ENCODE measurements at places on chromosomes 4 and X. TPM values are rescaled to one million over a fixed set of nuclear protein-coding genes. Genes with fewer than 3 reads are reported as not detected.

DNA sequence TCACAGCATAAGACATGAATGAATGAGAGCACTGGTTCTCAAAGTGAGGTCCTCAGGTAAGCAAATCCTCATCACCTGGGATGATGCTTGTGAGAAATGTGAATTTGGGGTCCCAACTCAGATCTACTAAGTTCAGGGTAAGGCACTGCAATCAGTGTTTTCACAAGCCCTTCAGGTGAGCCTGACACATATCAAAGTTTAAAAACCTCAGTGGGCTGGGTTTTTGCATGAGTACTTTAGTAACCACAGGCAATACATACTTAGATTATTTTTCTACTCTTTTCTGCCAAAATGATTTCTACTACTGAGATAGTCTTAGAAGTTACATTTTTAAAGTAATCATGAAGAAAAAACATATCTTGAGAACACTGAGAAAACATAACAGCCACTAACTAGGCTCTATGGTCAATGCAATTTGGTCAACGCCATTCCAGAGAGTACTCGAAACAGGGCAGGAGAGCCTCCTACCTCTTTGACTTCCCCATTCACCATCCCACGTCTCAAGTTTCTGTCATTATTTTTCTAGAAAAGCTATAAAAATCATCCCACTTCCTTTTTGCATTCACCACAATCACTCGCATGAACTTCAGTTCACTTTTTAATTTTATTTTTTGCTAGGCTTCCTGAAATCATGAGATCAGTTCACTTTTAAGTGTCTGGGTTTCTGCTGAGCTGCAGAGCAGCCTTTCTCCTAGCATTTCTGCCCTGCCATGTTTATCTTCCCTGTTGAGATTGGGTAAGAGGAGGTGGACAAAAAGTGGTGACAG is 73.8 kb downstream of the MFAP3L start:
- no peak for DNase-seq

GRCh38 chrX:103170216-103170615 is 44.7 kb upstream of the BEX4 start:
- no peak for DNase-seq

- no peak for DNase-seq
Measured at GRCh38 chr4:99382745-99383360, 30.3 kb upstream of the ADH1C start.

GRCh38 chr4:41701983-41702382 is 46.5 kb downstream of the PHOX2B start:
- no peak for DNase-seq

GRCh38 chr4:114839986-114840385 is 241.4 kb downstream of the UGT8 start:
- DNase-seq = no peak

DNA sequence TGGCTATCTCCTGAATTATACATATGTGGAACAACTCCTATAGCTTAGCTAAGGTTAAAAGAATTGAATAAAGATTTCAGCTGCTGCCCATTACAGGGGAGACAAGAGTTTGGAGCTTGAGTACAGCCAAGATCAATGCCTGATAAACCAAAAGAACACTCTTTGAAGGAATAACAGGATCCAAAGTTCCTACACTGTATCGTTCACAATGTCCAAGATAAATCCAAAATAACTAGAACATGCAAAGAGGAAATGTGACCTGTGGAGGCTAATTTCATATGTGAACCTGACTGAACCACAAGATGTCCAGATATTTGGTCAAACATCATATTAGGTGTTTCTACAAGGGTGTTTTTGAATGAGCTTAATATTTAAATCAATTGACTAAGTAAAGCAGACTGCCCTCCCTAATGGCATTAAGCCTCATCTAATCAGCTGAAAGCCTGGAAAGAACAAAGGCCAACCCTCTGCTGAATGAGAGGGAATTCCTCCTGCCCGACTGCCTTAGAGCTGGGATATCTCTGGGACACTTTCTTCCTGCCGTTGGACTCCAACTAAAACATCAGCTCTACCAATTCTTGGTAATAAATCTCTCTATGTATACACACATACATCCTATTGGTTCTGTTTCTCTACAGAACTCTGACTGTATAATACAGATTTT is 19.2 kb downstream of the RFC1 start:
- DNase-seq = no peak

DNA sequence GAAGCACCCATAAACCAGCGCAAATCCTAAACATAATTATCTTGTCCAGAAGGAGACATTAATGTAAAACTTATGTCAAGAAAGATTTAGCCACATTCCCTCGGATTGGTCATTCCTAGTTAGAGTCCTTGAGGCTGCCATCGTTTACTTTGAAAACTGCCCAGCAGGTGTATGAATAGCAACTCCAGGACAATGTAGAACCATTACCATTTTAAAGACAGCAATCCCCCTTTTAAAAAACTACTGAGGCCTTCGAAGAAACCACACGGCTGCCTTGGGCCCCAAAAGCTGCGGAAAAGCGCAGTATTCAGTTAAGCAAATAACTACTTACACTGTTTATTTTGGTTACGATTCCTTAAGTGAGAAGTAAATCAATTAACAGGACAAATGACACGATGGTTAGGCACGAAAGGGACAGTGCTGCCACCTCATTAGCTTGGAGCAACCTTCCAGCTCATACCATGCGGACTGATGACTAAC is 822 bp upstream of the SGMS2 start:
- no peak for DNase-seq

GRCh38 chr4:13329963-13330362 is 154.2 kb downstream of the RAB28 start:
- no peak for DNase-seq

DNA sequence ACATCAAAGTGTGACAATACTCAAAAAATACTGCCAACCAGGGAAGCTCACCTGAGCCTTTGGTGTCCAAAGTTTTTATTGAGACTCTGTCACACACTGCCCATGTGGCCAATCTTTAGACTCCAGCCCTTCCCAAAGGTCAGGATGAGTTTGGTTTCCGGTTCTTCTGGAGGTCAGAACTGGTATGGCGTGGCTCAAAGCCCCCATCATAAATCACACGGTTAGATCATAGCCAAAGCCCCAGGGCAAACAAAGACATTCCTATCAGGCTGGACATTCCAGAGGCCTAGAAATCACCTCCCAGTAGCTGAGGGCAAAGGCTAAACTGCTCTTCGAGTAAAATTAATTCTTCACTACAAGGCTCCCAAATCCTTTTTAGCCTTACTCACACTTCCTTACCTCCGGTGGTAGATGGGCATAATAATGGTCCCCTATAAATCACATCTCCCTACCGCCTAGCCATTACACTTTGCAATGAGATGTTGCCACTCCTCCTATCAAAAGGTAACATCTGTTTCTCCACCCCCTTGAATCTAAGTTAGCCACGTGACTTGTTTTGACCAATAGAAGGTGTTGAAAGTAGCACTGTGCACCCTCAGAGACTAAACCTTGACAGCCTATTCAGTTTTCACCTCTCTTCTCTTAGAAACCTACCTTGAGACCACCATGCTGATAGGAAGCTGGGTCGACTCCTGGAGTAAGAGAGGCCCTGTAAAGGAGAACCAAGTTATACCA is 137.8 kb upstream of the DUSP21 start:
- no peak for DNase-seq

- no peak for DNase-seq
Measured at GRCh38 chr4:156280686-156281085, 327.0 kb upstream of the CTSO start.

GRCh38 chrX:39921838-39922237 is 175.9 kb downstream of the BCOR start:
- no peak for DNase-seq

DNA sequence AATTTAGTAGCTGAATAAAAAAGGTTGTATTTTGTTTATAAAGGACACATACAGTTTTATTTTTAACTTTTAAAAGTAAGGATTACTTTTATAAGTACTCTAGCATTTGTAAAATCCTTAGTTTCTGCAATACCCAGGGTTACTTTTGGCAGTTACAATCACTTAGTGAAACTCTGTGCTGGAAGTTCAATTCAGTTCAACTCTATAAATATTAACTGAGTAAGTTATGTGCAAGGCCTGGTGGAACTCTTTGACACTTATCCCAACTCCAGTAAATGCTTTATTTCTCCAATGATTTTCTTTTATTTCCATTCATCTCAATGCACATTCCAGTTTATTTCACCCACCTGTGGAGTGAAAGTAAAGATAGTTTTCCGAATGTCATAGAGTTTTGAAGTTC is 63.3 kb upstream of the HDAC8 start:
- DNase-seq = no peak

DNA sequence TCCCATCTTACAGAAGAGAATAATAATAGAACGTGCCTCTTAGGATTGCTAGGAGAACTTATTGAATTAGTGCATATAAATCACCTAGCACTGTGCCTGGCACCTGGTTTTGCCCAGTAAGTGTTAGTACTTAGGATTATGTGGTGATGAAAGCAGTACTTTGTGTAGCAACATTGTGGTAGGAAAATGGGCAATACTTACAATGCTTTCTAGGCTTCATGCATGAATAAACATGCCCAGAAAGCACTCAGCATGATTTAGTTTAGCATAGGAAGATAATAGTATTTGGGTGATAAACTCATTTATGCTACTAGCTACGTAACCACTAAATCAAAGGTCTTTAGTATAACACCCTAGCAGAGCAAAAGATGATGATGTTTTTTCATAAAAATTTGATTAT is 105.6 kb downstream of the NEUROG2 start:
- no peak for DNase-seq

DNA sequence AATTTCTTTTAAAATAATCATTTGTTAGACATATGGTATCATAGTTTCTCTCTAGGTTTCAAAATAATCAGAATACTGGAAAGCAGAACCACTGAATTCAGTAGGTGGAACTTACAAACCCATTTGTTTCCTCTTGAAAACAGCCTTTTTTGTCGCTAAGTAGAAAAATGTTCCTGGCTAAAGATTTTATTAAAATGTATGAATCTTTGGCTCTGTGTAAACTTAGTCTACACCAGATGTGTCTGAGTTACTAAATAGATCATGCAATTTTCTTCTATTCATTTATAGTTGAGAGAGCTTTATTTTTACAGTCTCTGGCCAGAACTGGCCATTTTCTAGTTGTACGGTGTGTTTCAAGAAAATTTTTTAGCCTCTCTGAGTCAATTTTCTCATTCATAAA is 1.0 kb downstream of the CYSLTR1 start:
- DNase-seq = no peak

GRCh38 chrX:119505945-119506344 is 37.7 kb downstream of the SLC25A5 start:
- no peak for DNase-seq

- no peak for DNase-seq
Measured at GRCh38 chr4:165204462-165204830, 2.9 kb upstream of the KLHL2 start.

DNA sequence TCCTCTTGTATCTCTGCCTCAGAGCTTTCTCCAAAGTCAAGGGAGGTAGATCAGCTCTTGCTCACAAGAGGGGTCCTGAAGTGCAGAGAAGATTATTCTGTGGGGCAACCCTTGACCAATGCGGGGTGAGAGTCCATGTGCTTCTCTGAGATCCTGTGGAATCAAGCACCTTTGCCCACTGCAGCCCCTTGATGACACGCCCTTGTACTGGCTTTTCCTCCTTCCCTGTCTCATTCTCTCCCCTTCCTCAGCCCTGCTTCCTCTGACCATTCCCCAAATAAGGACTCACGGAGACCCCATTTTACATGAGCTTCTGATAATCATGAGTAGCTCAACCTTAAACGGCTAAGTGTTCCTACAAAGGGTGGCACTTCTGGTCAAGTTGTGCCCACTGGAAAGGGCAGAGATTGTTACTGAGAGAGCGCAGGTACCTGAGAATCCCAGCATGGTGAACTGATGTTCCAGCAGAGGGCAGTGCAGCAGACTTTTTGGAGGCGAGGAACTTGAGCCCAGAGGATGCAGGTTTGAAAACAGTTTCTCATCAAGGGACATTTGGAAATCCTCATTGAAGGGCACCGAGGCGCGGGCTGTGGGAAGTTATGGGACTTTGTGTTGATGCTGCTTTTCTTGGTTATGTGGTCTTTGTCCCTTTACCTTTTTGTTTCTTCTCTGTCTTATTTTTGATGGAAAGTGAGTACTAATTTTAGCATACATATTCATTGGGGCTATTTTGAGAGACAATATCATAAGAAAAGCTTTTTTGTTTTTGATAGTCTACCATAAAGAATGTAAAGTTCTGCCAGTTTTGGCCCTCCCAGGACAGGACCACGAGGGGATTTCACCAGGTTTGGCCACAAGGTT is 201.3 kb downstream of the RBM46 start:
- peak; percentile 3 for DNase-seq

DNA sequence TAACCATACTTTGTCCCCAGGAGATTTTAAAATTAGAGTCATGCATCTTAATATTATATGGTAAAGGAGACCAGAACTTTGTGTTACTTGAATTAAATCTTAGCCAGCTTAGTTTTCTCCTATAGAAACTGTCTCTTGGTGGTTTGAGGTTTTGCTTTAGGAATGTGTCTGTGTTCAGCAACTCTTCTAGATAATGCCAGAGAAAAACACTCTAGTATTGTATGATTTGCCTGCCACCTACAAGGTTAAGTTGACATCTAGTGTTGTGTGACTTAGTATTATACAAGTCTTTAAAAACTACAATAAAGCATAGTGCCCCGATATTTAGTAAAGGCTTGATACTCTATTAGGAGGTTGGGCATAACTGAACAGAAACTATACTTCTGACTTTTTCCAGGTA is 2.1 kb downstream of the UGT8 start:
- no peak for DNase-seq

DNA sequence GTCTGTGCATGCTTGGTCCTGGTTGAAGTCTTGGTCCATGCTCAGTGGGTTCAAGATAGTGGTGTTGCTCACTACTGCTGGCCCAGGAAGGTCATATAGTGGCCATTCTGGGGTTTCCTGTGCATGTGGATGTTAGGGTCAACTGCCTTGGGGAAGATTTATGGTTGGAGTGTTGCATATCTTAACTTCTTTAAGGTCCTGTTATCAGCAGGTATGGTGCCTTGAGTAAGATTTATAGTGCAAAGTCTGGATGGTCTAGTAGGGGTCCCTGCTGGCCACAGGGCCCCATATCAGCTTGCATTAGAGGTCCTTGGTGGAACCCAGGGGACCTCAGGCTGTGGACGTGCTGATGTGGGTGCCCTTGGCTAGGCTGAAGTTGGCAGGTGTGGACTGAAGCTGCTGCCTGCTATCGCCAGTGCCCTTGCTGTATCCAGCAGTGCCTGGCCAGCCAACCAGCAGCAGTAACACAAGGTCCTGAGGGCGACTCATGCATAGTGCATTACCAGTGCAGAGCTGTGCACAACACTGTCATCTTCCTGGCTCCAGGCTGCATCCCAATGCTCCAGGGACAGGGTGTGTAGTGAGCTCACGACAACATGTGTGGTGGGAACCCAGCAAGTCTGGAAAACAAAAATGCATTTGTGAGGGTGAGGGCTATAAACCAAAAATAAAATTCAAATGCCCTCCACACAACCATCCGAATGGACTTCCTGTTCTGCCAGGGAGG is 61.0 kb downstream of the BEX3 start:
- no peak for DNase-seq

The CFP gene
- 0.62 TPM for total RNA-seq

The POU3F4 gene
- 12.6 TPM for total RNA-seq

The STARD8 gene
- total RNA-seq = 1.7 TPM

The NLGN4X gene
- total RNA-seq = 56.1 TPM

The RAP1GDS1 gene
- 245 TPM for total RNA-seq

The RASGEF1B gene
- total RNA-seq = 63.2 TPM

The RTL9 gene
- 0.16 TPM for total RNA-seq

The AMELX gene
- not detected for total RNA-seq

The IL2RG gene
- not detected for total RNA-seq

The NXF2B gene
- not detected for total RNA-seq

The GAGE13 gene
- total RNA-seq = not detected

The GABRB1 gene
- 158 TPM for total RNA-seq

Data from occipital lobe (tissue), 3 donors.